ENCODE measurements at places on chromosomes 1 and 21.
A peak's percentile ranks its signal among the peaks of the same experiment; 100 is the strongest.

DNA sequence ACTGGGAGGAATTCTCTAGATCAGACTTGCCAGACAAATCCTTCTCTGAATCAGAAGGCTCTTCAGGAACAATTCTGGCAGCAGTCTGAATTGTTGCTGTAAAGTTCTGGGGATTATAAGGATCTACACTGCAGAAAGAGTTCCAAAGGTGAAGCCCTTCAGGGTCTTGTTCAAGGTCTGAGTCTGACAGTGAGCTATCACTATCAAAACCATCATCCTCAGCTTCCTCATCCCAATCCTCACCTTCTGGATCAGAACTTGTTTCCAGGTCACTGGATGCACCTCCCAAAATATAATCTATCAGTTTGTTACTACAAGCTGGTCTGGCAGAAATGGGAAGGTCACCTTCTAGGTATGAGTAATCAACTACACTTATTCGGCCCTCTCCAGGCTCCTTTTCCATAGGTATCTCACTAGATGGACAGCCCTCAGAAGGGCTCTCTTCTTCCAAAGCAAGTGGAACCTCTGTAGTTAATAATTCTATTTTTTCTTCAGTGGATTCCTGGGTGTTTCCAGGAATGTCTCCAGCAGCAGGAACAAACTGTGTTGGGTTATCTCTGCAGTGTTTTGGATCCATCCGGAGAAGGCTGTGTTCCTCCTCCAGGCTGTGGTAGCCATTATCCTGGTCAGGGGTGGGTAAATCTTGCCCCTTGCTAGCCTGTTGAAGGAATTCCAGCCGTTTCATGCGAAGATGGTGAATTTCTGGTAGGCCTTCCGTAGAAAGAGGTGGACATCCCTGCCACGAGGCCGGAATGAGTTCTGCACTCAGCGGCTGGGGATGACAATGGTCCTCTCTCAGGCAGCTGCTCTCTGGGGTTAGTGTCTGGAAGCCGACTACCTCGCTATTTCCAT, 1.6 kb downstream of the PPP1R15B start:
- H3K27ac ChIP-seq = no peak overlapping the region
- H3K4me1 ChIP-seq = no peaks in the 10 kb centered on the region
- H3K27me3 ChIP-seq = no peaks in the 10 kb centered on the region
- peak overlapping the region; percentile 97 for H3K4me3 ChIP-seq
- DNase-seq = no peak
- H3K36me3 ChIP-seq = peaks cover 10% of the 10 kb centered on the region

GRCh38 chr1:24440436-24440835, 24.8 kb downstream of the NIPAL3 start:
- H3K36me3 ChIP-seq = no peaks in the 10 kb centered on the region
- H3K27me3 ChIP-seq = no peaks in the 10 kb centered on the region
- peaks cover 12% of the 10 kb centered on the region for H3K4me1 ChIP-seq
- no peak for DNase-seq
- no peak overlapping the region for H3K4me3 ChIP-seq
- H3K27ac ChIP-seq = no peak overlapping the region

DNA sequence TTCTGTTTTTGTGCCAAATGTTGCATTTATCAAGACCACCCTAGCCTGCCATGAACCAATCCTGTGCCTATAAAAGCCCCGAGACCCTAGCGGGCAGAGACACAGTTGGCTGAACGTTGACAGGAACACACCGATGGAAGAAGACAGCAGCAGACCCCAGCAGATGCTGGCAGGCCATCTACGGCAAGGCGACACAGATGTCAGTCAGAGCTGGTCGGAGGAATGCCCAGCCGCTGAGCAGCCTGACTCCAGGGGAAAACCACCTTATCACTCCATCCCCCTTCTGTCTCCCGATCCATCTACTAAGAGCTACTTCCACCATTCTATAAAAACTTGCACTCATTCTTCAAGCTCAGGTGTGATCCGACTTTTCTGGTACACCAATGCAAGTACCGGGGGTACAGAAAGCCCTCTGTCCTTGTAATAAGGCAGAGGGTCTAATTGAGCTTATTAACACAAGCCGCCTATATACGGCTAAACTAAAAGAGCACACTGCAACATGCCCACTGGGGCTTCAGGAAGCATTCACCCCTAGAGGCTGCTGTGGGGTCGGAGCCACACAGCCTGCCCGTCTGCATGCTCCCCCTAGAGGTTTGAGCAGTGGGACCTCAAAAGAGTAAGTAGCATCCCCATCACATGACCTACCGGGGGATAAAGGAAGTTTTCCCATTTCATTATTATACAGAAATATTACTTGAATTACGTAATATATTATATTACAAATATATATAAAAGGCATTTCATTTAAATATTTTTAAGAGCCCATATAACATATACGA, 1156.3 kb upstream of the B3GALT2 start:
- H3K4me3 ChIP-seq = no peak overlapping the region
- H3K27me3 ChIP-seq = no peaks in the 10 kb centered on the region
- no peak overlapping the region for H3K27ac ChIP-seq
- H3K4me1 ChIP-seq = no peaks in the 10 kb centered on the region
- peak; percentile 54 for DNase-seq
- H3K36me3 ChIP-seq = no peaks in the 10 kb centered on the region

- DNase-seq = peak; percentile 39
- H3K27me3 ChIP-seq = no peaks in the 10 kb centered on the region
- no peak overlapping the region for H3K4me3 ChIP-seq
- no peaks in the 10 kb centered on the region for H3K36me3 ChIP-seq
- H3K4me1 ChIP-seq = peaks cover 4% of the 10 kb centered on the region
Observed at GRCh38 chr1:227893300-227893948, 54.3 kb downstream of the WNT9A start.

DNA sequence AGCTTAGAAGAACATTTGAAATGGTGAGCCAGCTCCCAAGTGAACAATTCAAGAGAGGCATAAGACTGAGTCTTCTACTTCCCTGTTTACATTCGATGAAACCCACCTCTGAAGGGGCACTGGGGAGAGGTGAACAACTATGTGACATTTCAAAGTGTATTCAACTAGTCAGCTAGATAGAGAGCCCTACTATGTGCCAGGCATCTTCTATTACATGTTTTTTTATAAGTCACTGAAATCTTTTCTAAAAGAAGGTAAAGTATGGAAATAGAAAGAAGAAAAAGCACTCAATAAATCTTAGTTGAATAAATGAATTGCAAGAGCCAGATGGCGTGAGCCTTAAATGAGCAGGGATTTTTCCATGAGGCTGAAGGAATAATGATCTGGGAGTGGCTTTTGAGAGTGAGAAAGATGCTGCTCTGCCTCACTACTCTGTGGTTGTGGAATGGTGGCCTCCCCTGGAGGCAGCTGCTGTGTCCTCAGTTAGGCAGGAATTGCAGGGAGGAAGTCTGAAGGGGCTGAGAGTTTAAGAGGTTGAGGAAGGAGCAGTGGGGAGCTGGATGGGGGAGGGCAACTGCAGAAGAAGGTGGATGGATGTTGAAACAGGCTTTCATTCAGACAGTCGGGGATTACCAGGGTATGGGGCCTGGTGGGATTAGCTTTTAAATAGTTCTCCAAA, 10.4 kb upstream of the PTPRF start:
- no peaks in the 10 kb centered on the region for H3K36me3 ChIP-seq
- no peak overlapping the region for H3K4me3 ChIP-seq
- H3K27me3 ChIP-seq = peaks cover 3% of the 10 kb centered on the region
- H3K4me1 ChIP-seq = no peaks in the 10 kb centered on the region
- DNase-seq = no peak

DNA sequence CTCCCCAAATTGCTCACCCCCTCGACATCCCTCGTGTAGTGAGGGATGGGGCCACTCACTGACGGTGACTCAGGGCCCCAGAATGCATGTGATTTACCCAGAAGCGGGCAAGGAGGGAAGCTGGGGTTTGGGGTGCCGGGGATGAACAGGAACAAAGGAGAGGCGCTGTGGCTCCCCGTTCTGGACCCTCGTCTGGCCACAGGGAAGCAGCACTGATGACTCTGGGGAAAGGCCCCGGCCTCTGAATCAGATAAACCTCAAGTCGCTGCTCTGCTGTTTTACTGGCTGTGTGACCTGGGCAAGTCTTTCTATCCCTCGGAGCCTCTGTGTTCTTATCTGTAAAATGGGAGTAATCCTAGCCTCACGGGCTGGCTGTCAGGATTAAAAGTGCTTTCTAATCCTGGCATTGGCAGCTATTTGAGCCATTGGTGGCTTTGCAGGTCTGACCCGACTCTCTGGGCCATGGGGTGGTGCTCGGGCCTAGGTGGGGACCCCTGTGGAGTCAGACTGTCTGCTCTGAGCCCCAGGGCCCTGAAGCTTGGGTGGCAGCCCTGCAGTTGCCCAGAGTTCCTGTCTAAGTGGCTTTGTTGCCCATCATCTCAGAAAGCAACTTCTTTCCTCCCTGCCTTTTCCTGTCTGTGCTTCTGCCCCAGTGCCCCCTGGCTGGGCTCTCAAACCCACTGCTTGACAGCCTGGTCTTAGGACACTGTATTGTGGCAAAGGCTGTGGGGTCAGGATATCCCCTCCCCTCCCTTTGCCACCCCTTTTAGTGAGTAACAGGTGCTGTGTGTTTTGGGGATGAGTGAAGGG, 5.5 kb downstream of the TNFRSF1B start:
- H3K36me3 ChIP-seq = no peaks in the 10 kb centered on the region
- peaks cover 14% of the 10 kb centered on the region for H3K27me3 ChIP-seq
- H3K27ac ChIP-seq = no peak overlapping the region
- H3K4me3 ChIP-seq = no peak overlapping the region
- DNase-seq = no peak

- no peaks in the 10 kb centered on the region for H3K4me1 ChIP-seq
- DNase-seq = no peak
- no peaks in the 10 kb centered on the region for H3K27me3 ChIP-seq
- no peak overlapping the region for H3K4me3 ChIP-seq
Observed at GRCh38 chr1:42316292-42316691, 18.7 kb downstream of the FOXJ3 start.

GRCh38 chr1:178702146-178702545, 22.9 kb upstream of the RALGPS2 start:
- H3K27ac ChIP-seq = no peak overlapping the region
- DNase-seq = no peak
- H3K36me3 ChIP-seq = no peaks in the 10 kb centered on the region
- H3K27me3 ChIP-seq = no peaks in the 10 kb centered on the region
- H3K4me1 ChIP-seq = peaks cover 3% of the 10 kb centered on the region
- no peak overlapping the region for H3K4me3 ChIP-seq

- H3K27ac ChIP-seq = no peak overlapping the region
- DNase-seq = peak; percentile 79
- H3K27me3 ChIP-seq = no peaks in the 10 kb centered on the region
- peaks cover 19% of the 10 kb centered on the region for H3K4me1 ChIP-seq
- H3K36me3 ChIP-seq = no peaks in the 10 kb centered on the region
- H3K4me3 ChIP-seq = no peak overlapping the region
Observed at GRCh38 chr1:47527653-47528272, 89.9 kb downstream of the FOXD2 start.

DNA sequence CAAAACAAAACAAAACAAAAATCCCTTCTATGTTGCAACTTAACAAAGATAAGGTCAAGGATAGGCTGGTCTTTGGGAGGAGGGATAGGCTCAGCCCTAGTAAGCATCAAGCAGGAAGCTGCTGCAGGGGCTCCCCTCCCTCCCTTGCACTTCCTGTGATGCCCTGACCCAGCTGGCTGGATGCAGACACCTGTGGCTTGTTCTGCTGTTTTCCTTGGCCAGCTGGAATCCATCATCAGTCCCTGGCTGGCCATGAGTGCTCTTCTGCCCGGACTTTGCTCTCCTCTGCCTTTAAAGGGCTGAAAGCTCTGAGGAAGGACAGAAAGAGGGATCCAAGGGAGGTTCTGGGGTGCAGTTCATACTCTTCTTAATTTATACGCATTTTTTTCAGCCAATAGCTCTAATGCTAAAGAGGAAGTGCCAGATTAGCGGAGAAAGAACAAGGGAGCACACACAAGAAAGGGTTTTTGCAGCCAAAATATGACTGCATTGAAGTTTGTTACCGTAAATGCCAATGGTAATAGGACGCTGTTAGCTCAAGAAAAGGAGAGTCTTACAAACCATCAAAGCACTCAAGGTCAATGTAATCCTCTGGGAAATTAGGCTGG, 19.9 kb upstream of the UBE2U start:
- no peak overlapping the region for H3K4me3 ChIP-seq
- H3K4me1 ChIP-seq = no peaks in the 10 kb centered on the region
- no peaks in the 10 kb centered on the region for H3K27me3 ChIP-seq
- no peak overlapping the region for H3K27ac ChIP-seq
- H3K36me3 ChIP-seq = peaks cover 5% of the 10 kb centered on the region

DNA sequence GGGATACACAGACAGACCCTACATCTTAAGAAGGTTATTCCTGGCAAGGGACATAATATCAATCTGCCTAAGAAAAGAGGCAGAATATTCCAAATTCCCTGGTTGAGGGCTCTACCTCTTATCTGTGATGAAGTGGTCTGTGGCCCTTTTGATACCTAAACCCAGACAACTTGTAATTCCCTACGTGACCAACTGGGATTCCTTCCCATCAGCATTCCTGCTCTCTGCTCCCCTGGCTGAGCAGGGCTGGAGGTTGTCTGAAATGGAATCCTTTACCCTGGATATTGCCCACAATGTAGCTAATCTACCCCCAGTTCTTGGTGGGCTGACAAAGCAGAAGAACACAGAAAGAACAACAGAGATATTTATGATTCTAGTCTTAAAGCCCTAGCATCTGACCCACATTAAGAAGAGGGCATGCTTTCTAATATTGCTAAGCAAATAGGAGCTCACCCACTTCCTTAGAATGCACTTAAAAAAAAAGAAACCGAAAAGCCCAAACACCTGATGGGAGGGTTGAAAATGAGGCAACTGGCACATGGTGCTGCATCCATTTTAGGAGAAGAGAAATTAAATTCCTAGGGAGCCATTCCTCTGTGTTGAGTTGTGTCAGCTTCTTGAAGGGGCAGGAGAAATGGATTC, 36.8 kb downstream of the GADD45A start:
- H3K27ac ChIP-seq = no peak overlapping the region
- no peak for DNase-seq
- peaks cover 7% of the 10 kb centered on the region for H3K4me1 ChIP-seq
- H3K36me3 ChIP-seq = no peaks in the 10 kb centered on the region

DNA sequence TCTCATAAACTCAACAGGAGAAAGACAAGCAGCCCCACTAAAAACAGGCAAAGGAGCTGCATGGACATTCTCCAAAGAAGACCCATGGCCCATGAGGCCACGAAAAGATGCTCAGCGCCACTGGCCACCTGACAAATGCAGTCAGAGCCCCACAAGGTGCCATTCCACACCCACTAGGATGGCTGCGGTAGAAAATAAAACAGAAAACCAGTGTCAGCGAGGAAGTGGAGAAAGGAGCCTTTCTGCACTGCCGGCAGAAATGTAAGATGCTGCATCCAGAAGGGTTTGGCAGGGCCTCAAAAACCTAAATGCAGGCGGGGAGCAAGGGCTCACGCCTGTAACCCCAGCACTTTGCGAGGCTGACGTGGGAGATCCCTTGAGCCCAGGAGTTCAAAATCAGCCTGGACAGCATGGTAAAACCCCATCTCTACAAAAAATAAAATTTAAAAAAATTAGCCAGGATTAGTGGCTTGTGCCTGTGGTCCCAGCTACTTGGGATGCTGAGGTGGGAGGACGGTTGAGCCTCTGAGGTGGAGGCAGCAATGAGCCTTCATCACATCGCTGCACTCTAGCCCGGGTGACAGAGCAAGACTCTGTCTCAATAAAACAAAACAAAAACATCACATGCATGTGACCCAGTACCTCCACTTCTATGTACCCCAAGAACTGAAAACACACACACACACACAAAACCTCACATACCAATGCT, 4.2 kb downstream of the WNT9A start:
- no peak for DNase-seq
- no peaks in the 10 kb centered on the region for H3K36me3 ChIP-seq
- H3K4me1 ChIP-seq = peaks cover 15% of the 10 kb centered on the region
- no peak overlapping the region for H3K4me3 ChIP-seq

GRCh38 chr1:197024460-197024859, 42.6 kb downstream of the F13B start:
- H3K27ac ChIP-seq = no peak overlapping the region
- no peaks in the 10 kb centered on the region for H3K4me1 ChIP-seq
- DNase-seq = no peak
- no peaks in the 10 kb centered on the region for H3K27me3 ChIP-seq
